Astrocyte of the spinal cord (primary cell): ENCODE measurements at places on chromosomes 2 and 18.
A peak's percentile ranks its signal among the peaks of the same experiment; 100 is the strongest.

GRCh38 chr2:22788749-22789327 lies 596.1 kb upstream of the KLHL29 start:
- no peak for DNase-seq

- no peak for DNase-seq
Observed at GRCh38 chr2:110100480-110100879, 15.1 kb downstream of the MALL start.

DNA sequence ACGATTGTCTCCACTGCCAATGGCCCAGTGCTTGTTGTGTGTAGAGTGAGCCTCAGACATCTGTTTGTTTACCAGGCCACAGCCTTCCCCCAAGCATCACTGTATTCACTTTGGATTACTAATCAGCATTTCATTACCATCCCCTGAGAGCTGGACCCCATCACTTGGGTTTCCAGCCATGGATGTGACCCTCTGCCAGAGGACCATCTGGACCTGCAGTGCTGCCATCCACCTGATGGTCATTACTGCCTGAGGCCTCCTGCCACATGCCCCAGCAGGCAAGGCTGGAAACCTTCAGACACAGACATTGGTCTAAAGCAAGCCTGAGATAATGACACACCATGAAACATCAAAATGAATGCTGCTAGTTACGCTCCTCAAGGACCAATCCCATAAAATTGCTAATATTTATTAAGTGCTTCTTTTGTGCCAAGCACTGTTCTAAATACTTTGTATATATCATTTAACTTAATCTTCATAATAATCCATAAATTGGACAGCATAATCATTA lies 2096.3 kb upstream of the CELF4 start:
- DNase-seq: no peak

DNA sequence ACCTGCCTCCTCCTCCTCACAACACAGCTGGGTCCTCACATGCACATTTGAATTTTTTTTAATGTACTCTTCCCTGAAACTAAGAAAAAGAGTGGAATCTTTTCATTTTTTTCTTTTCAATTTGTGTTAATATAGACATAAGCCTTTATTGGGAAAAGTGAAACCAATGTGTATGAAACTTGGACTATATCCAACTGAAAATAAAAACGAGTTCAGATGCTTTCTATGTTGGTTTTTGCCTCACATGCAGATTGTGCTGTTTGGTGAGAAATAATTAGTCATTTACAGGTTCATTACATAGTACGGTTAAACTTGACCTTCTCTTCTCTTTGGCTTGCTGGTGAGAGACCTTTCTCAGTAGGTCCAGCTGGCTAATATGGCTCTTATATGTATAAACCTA lies 515.2 kb upstream of the FANCL start:
- no peak for DNase-seq

- DNase-seq: no peak
Observed at GRCh38 chr2:224271617-224272236, 130.2 kb downstream of the FAM124B start.

- no peak for DNase-seq
Observed at GRCh38 chr18:9210966-9211365, 74.4 kb downstream of the ANKRD12 start.

DNA sequence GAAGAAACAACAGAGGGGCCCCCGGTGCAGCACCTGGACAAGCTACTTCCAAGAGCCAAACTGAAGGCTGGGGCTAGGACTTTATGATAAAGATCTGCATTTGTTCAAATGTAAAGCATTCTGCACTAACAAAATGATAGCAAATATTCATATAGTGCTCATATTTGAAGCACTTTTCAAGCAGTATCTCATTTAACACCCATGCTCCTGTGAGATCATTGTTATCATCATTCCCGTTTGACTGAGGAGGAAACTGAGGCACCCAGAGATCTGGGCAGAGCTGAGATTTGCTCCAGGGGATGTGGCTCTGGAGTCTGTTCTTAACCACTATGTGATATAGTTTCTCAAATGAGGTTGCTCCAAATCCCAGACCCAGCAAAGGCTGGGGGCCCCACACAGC lies 9.8 kb downstream of the KCTD1 start:
- DNase-seq: no peak

DNA sequence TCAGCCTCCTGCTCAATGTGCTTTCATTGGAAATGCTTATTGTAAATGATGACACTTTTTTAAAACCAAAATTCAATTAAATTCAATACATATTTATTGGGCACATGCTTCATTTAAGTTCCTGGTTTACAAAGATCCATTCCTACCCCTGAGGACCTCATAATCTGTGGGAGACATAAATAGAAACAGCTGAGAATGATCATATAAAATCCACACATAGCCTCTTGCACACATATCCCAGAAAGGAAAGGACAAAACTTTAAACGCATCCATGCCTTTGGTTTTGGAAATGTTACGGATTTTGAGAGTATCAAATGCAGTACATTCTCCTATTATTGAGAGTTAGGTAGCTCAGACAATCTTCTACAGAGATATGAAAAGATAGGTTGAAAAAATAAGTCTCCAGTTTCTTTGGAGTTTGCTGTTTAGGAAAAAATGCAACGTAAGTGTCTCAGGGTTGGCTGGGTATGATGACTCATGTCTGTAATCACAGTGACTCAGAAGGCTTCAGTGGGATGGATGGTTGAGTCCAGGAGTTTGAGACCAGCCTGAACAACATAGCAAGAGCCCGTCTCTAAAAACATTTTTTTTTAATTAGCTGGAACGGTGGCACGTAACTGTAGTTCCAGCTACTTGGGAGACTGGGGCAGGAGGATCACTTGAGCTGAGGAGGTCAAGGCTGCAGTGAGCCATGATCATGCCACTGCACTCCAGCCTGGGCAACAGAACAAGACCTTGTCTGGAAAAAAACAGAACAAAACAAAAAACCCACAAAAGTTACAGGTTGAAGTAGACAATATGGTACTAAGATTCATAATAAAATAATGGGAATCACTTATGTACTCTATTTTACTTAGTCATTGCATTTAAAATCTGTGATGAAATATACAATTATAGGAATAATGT lies 3.9 kb upstream of the PRELID3A start:
- peak; percentile 74 for DNase-seq

GRCh38 chr2:136468799-136469369 lies 296.5 kb upstream of the THSD7B start:
- DNase-seq: no peak

- no peak for DNase-seq
Observed at GRCh38 chr2:13005048-13005447, 288.3 kb downstream of the TRIB2 start.

GRCh38 chr2:109481196-109481555 lies 132.6 kb downstream of the SEPTIN10 start:
- DNase-seq: no peak

DNA sequence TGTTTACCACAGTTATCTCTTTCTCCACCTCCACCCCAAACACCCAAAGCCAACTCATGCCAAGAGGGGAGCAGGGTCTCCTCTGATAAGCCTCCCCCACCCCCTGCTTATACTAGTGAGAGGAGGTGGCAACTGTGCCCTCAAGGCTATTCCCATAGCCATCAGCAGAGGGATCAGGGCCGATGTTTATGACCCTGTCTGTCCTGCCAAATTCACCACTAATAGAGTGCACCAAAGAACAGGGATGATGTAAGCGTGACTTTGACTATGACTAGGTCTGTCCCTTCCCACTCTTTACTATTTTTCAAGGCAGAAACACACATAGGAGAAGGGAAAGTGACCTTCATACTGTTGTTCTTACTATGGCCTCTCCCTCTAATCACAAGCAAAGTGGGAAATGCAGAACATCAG lies 74.6 kb downstream of the CLHC1 start:
- no peak for DNase-seq

- no peak for DNase-seq
Observed at GRCh38 chr2:238573065-238573778, 146.5 kb downstream of the ASB1 start.

DNA sequence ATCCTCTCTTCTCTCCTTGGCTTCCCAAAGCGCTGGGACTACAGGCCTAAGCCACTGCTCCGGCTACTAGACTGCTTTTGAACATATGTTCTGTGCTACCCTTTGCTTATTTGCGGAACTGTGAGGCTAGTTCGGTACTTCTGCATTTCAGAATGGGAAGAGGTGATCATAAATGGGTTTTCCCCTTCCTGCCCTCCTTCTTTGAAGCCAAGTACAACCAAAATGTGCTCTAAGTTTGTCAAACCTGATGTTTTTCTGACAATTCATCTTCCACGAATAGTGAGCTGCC lies 1.7 kb upstream of the ESCO1 start:
- no peak for DNase-seq

DNA sequence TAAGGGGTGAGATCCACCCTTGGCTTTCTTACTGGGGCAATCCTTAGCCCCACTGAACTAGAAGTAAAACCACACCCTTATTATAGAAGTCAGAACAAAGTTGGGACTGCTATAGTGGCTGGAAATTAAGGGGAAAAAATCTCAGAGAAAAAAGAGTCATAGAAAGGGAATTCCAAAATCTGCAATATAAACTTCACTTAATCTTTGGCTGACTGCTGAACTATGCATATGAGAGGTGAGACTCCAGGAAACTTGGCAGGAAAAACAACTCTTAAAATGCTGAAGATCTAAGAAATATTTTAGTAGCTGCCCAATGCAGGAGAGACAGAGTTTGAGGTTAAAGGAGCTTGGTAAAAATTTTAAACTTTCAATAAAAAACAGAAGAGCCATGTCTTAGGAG lies 201.8 kb upstream of the FN1 start:
- DNase-seq: peak; percentile 58

DNA sequence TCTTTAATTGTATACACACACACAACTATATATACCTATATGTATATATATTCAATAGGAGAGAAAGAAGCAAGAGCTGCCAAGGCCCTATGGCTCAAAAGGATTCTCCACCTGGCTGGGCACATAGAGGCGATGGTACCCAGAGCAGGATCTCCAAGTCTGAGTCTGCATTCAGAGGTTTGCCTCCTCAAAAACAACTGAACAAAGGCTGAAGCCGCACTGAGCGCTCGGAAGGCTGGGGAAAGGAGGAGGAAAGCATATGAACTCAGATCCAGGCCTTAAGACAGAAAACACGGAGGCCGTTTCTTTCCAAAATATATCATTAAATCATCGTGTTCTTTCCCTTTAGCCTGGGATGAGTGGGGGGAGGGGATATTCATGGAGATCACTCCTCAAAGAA lies 3.6 kb downstream of the HOXD12 start:
- no peak for DNase-seq

- DNase-seq: peak; percentile 91
Observed at GRCh38 chr2:28137221-28137620, 246.7 kb downstream of the BABAM2 start.

GRCh38 chr2:209460151-209460761 lies 36.4 kb downstream of the MAP2 start:
- no peak for DNase-seq

DNA sequence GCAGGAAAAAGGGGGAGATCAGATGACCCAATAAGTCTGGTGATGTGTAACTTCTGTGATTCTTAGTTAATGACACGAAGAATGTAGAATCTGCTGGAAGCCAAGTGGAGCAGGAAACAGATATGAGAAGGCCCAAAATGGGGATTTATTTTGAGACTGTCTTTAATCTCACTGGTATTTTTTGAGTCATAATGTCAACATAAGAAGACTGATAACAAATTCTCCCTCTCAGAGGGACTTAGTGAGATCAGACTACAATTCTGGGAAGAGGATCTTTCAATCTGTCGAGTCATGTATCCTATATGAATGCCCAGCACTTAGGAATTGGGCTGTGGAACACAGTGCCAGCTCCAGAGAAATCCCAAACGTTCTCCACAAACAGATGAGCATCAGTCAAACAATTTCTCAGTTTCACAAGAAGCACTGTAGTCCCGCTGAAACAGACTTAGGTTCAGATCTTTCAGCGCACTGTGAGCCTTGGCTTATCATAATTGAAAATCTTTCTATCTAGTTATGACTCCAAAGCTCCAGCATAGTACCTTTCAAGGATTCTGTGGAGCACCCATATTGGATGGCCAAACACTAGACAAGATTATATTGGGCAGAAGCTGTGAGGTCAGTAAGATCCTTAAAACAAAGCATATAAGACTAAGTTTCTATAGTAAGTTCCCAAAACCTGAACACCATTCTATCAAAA lies 738.2 kb downstream of the LRP1B start:
- peak; percentile 51 for DNase-seq

DNA sequence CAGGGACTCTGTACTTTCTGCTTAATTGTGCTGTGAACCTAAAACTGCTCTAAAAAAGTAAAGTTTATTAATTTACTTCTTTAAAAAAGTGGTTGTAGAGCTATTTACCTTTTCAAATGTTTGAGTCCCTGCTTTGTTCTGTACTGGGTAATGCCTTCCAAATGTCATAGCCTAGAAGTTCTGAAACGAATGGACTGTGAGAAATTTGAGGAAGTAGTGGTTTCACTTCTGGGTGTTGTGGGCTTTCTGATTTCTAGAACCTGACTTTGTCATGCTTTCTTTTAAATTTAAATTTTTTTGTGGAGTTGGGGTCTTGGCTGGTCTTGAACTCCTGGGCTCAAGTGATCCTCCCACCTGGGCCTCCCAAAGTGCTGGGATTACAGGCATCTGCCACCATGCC lies 44.6 kb downstream of the SMAD4 start:
- no peak for DNase-seq

GRCh38 chr2:134398300-134398699 lies 144.4 kb downstream of the MGAT5 start:
- DNase-seq: peak; percentile 71

DNA sequence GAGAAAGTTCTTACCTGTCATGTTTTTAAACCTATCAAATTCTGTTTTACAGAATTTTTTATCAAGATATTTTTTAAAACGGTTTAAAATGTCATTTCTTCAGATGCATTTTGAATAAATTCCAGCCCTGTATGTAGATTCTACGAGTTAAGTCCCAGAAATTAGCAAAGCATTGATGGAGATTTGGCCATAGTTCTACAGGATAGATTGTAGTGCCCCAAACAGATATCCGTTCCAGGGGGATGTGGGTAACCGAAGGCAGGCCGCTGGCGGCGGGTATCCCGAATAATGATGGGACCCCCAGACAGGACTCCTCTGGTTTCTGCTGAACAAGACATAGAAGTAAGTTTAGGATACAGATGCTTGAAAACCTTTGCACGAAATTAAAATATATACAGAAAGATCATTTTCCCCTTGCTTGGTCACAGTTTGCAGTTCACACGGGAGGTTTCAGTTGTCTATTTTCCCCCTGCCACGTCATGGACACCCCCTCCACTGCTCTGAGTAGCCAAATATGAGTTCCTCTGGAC lies 755 bp downstream of the NOL4 start:
- DNase-seq: peak; percentile 5

DNA sequence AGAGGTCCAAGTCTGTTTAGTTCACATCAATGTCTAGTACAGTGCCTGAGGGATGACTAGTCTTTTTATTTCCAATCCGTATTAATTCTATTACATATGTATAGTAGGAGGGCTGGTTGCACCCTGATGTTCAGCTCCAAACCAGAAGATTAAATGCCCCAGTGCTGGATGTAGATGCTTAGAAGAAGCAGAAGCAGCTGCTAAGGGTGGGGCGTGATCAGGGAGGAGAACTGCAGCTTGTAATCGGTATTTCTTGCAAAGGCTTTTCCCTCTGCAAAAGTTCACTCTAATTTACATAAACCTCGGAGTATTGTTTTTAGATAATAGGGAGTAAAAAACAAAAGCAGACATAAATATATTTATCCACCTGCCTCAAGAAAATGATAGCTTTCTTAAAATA lies 145.3 kb upstream of the ITGA4 start:
- no peak for DNase-seq
